ENCODE measurements at places on chromosomes 5 and 9.

- DNase-seq = no peak
Measured at GRCh38 chr5:133141746-133142145, 89.9 kb downstream of the HSPA4 start.

- no peak for DNase-seq
Measured at GRCh38 chr5:132207778-132208177, 19.9 kb downstream of the P4HA2 start.

DNA sequence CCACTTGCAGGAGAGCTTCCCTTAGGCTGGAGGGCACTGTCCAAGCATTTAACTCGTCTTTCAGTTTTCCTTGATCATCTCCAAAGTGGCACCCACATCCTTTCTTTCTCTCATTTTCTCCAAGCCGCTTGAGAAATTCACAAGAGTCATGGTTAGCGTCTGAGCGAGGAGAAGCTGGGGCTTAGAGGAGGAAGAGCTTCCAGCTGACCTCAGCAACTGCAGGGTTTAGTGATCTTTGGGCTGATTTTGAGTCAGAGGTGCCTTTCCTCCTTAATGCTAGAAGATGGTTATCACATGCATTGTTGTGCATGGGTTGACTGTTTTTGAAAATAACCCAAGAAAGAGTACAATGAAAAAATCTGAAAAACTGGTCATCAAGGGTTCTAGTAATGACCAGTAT is 134.7 kb downstream of the GADD45G start:
- DNase-seq = no peak

GRCh38 chr5:6710070-6710469 is 3.2 kb upstream of the TENT4A start:
- no peak for DNase-seq

GRCh38 chr5:136143763-136144162 is 11.1 kb downstream of the SMAD5 start:
- DNase-seq = no peak

DNA sequence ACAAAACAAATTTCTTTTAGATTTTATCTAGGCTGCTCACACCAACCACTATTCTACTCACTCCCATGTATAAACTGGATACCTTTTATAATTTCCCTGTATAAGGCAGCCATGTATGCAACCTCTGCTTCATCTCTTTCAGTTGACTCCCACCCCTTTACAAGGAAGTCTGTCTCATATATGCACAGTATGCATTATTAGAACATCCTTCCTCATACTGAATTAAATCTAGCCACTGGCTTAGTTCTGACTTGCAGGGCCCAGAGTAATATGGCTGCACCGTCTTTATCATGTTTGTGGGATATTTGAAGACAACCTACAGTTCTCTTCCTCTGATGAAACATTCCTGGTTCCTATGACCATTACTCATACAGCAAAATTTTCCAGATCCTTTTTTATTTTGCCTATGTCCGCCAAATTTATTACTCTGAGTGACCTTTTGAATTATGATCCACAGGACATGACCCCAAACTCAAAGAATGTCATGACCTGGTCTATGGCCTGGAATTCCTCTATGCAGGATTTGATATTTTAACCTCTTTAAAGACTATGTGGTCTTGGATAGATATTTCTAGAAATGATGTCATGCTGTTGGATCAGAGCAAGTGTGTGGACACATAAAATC is 76.6 kb upstream of the ITGA1 start:
- DNase-seq = no peak

- no peak for DNase-seq
Measured at GRCh38 chr9:123253204-123253603, 15.2 kb downstream of the STRBP start.

DNA sequence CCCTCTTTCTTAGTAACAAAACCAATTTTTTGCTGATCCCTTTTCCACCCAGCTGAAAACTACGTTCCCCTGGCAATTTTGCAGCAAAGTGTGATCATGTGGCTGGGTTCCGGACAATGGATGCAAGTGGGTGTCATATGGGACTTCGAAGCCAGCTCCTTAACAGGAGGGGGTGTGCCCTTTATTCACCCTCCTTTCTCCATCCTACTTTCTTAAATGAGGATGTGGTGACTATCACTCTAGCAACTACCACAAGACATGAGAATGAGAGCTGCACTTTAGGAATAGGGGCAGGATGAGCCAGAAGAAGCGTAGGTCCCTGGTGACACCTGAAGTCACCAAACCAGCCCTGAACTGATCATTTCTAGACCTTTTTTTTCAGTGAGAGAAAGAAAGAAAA is 58.9 kb downstream of the IRF1 start:
- no peak for DNase-seq

- no peak for DNase-seq
Measured at GRCh38 chr5:125481506-125482465, 735.3 kb upstream of the ZNF608 start.

DNA sequence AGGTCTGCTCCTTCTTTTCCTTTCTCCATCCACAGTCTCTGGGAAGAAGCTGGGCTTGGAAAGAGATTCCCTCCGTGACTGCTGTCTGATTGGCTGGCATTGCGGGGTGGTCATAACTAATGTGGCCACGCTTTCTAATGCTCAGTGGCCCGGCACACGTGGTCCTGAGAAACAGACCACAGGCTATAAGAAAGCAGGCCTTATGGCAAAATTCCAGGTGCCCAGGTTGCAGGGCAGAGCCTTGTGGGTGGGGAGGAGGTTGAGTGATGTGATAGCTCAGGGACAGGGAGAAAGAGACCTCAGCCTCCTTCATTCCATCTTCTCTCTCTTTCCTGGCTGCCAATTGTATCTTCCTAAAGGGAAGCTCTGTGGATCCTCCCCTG is 5.4 kb upstream of the SH3PXD2B start:
- no peak for DNase-seq

- DNase-seq = no peak
Measured at GRCh38 chr5:65141493-65141892, 340.2 kb downstream of the ADAMTS6 start.

- DNase-seq = no peak
Measured at GRCh38 chr5:135743705-135744411, 90.6 kb upstream of the SLC25A48 start.

- DNase-seq = no peak
Measured at GRCh38 chr5:78647351-78647818, 1.2 kb downstream of the LHFPL2 start.

GRCh38 chr9:120513825-120514396 is 66.1 kb downstream of the CDK5RAP2 start:
- no peak for DNase-seq

DNA sequence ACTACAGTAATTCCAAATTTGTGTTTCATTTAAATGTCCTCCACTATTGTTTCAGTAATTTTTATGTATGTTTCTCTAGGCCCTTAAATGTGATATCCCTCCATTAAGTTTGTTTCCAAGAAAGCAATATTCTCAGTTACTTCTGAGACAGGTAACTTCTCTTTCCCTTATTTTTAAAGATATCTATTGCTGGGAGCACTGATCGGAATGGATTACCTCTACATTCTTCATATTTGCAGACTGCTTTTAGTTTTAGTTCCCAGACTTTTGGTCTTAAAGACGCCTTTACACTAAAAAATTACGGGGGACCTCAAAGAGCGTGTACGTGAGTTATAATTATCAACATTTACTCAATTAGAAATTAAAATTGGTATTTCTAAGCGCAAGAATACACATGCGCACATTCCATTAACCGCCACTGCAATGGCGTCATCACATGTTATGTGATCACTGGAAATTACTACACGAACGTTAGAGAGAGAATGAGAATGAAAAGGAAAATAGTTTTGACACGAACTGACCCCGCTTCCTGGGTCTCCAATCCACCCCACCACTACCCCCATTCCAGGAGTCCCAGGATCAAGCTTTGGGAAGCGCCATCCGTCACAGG is 519 bp upstream of the RAD50 start:
- no peak for DNase-seq

DNA sequence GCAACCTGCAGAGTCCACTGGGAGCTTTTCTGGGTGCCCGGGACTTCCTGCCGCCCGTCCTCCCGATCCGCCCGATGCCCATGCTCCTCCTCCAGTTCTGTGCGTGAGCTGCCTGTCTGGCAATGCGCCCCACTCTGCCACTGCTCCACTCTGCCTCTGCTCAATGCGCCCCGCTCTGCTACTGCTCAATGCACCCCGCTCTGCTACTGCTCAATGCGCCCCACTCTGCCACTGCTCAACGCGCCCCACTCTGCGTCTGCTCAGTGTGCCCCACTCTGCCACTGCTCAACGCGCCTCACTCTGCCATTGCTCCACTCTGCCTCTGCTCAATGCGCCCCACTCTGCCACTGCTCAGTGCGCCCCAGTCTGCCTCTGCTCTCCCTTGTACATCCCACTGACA is 436.0 kb downstream of the NR2F1-AS1 start:
- DNase-seq = no peak

DNA sequence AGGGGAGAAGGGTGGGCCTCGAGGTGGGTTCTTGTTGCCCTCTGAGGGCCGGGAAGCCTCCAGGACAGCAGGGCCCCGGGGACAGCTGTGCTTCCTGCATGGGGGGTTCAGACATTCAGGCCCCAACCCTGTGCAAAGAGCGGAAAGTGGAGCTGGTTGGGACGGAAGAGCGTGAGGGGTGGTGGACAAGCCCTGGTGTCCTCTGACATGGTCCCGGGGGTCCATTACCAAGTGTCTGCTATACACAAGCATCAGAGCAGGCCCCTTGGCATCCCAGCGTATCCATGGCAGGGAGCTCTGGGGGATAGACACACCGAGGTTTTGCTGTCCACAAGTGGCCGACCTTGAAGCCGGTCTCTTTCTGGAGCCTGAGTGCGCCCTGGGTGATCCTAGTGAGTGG is 9.3 kb downstream of the PLPP7 start:
- no peak for DNase-seq

GRCh38 chr5:57566914-57567313 is 84.3 kb upstream of the ACTBL2 start:
- no peak for DNase-seq

DNA sequence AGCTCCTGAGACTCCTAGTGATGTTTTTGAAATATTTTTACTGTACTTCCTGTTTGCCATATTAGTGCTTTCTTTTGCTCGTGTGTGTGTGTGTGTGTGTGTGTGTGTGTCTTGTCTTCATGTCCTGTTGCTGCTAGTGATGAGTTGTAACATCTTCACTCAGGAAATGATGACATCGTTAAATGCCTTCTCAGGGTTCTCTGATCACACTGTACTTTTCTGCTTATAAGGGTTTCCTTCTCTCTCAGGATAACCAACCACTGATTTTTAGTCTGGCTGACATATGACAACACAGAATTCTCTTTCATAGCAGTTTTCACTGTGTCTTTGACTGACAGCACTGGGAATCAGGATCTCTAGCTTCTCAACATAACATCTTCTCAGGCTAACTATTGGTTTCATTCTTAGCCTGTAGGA is 16.1 kb downstream of the SV2C start:
- DNase-seq = no peak

GRCh38 chr5:153660919-153661318 is 170.4 kb downstream of the GRIA1 start:
- DNase-seq = no peak

DNA sequence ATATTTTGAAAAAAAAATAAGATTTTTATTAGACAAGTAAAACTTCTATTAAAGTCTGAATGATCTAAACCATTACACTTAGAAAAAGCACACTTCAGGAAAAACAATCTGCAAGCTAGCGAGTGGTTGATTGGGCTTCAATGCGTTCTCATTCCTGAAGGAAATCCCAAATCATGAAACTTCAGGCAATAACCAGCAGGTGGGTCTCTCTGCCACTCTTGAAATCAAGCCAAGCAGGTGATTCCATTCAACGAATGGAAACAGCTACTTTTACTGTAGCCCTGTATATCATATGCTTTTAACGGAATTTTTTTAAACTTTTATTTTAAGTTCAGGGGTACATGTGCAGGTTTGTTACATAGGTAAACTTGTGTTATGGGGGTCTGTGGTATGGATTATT is 234.5 kb upstream of the TRPM3 start:
- no peak for DNase-seq

- DNase-seq = no peak
Measured at GRCh38 chr5:65927503-65928321, 1.3 kb downstream of the ERBIN start.

DNA sequence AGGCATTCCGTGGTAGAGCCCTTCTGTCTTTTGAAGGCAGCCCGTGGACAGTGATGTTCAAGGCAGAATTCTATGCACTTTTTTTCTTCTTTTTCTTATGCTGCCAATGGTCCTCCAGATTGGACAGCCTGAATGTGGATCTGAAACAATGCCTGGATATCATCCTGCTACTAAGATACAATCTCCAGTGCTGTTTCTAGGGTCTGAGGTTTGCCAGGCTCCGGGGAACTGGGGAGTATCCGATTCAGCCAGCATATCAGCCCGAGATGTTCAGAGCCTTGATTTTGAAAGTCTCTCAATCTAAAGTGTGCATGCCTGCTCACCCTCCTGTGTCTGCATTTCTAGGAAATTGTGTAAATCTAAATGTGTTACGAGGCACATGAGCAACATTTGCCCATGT is 103.8 kb upstream of the WWC1 start:
- no peak for DNase-seq

- DNase-seq = no peak
Measured at GRCh38 chr9:89277043-89277442, 34.0 kb upstream of the CKS2 start.

GRCh38 chr5:126487596-126487995 is 64.4 kb downstream of the GRAMD2B start:
- DNase-seq = no peak

DNA sequence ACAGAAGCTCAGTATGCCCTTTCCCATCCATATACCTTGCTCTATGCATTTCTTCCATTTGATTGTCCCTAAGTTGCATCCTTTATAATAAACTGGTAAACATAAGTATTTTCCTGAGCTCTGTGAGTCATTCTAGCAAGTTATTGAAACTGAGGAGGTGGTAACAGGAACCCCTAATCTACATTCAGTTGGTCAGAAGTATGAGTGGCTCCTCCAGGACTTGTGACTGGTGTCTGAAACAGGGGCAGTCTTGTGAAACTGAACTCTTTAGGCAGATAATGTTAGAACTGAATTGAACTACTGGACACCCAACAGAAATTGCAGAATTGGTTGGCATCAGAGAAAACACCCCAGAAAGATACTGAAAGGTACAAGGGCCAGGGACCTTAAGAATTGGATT is 133.1 kb upstream of the POU5F2 start:
- no peak for DNase-seq

- DNase-seq = no peak
Measured at GRCh38 chr5:7209658-7210057, 186.3 kb upstream of the ADCY2 start.

GRCh38 chr9:21450733-21451394 is 10.6 kb downstream of the IFNA1 start:
- no peak for DNase-seq

GRCh38 chr5:75484605-75485004 is 26.8 kb downstream of the CERT1 start:
- no peak for DNase-seq

GRCh38 chr5:31066655-31067328 is 126.7 kb upstream of the CDH6 start:
- DNase-seq = no peak
